Stimulated activated CD8-positive, alpha-beta memory T cell treated with anti-CD3 and anti-CD28 coated beads, Interleukin-4, amount 100 ng/mL, for 1 hour (primary cell): ENCODE measurements at places on chromosomes 12 and 14.

DNA sequence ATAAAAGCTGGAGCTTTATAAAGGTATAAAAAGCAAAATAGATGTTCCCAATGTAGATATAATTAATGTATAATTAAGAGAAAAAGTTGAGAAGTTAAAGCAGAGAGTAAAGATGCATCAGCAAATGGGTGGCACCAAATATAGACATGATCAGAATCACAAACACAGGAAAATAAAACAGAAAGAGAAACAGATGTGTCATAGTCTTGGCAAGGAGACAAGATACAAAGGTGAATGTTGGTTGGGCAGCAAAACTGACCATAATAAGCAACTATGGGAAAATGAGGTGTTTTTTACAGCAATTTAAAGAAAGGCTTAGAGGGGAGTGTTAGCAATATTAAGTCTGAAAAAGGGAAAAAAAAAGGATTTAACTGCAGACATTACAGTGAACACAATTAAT is 135.4 kb upstream of the CLEC14A start:
- DNase-seq: no peak

- no peak for DNase-seq
Measured at GRCh38 chr12:21583587-21583986, 21.1 kb downstream of the GYS2 start.

DNA sequence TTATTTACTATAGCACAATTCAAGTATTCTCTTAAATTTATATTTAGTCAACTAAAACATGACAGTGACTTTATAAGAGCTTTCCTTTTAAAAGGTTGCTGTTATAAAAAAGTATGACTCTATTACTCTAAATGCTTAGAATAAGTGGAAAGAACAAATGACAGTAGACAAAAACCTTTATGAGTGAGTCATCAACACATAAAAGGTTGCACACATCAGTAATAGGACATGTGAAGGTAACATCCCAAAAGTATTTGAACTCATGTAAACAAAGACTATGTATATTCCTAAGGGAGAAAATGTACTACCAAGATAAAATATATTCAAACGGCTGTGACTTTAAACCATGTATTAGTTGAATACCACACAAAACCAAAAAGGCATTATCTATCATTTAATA is 98.8 kb downstream of the PAWR start:
- DNase-seq: no peak

DNA sequence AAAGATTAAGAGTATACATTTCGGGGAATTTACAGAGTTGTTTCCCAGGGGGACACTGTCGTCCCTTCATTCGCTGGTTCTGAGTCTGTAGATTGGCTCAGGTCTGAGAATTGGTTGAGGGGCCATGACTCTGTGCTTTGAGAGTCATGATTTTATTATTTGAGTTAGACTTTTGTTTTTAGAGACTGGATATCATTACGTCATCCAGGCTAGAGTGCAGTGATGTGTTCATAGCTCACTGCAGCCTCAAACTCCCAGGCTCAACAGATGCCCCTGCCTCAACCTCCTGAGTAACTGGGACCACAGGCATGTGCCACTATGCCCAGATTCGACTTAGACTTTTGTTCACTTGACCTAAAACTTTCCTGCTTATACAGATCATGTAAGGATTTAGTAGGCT is 112.3 kb upstream of the C14orf180 start:
- no peak for DNase-seq

DNA sequence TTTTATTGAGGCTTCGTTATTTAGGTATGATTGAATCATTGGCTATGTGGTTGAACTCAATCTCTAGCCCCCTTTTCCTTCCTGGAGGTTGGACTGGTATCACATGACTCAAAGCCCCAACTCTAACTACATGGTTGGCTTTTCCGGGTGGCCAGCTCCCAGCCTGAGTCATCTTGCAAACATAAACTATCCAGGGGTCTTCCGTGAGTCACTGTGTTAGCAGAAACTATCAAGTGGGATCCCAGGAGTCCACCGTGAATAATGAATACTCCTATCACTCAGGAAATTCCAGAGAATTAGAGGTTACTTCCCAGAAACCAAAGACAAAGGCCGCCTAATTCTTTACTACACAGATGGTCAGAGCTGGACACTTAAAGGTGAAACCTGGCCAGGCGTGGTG is 19.7 kb upstream of the PLEKHD1 start:
- DNase-seq: no peak

- no peak for DNase-seq
Measured at GRCh38 chr12:101784376-101784775, 45.1 kb upstream of the SYCP3 start.

DNA sequence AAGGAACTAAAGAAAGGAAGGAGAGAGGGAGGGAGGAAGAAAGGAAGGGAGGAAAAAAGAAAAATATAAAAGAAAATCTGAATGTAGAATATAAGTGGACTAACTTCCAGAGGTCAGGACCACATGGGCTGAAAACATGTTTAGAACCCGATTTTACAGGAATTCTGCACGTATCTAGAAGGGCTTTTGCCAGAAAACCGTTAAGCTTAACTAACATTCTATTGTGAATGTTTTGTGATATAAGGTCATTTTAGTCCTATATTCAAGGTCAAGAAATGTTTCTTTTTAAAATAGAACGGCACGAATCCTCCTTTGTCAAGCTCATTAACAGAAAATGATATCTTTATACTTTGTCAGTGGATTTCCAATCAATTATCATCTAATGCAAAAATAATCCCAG is 13.1 kb downstream of the PTCSC3 start:
- no peak for DNase-seq

DNA sequence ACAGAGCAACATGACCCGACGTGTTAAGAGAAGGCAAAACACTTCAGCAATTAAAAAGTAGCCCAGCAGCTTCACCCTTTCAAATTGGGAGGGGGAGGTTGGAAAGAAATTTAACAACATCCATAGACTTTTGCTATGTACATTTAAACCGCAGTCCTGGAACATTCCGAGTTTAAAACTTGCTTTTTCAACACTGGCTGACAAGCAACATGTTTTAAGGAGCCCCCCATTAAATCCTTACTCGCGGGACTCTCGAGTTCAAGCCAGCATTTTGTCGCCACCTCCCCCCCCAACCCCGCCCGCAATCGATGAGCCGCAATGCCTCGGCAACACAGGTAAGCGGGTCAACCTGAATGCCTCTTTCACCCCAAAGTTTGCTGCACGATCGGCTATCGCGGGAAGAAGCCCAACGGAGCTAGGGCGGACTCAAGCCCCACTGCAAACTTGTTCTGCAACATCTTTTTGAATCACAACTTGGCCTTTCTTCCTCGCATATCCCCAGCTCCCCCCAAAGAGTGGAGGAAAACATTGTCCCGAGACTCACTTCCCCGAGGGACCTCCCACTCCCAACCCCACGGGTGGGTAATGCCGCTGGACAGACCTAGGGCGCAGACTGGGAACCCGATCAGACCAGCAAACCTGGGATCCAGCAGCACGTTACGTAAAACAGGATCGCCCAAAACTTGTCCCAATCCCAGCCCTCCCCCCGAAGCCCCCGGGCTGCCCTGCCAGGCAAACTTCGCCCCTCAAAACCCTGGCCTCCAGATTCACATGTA is 777 bp downstream of the ZFP36L1 start:
- DNase-seq: no peak

DNA sequence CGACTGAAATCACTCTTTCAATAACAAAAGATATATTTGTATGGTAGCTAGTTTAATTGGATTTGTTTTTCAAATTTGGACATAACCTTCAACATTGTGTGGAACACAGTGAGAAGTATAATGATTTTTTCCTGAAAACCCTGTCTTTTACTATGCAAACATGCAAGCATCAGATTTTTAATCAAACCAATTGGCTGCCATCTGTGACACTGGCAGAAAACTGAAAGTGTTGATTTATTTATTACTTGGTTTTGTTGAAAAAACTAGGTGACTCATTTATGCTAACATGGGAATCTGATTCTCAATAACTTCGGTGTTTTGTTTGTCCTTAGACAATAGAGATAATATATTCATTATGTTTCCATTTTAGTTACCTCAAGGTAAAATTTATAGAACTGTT is 82.0 kb downstream of the NTS start:
- no peak for DNase-seq

- no peak for DNase-seq
Measured at GRCh38 chr12:53145383-53146260, 34.9 kb upstream of the ZNF740 start.

GRCh38 chr14:65075628-65076325 is 26.5 kb downstream of the MAX start:
- no peak for DNase-seq

DNA sequence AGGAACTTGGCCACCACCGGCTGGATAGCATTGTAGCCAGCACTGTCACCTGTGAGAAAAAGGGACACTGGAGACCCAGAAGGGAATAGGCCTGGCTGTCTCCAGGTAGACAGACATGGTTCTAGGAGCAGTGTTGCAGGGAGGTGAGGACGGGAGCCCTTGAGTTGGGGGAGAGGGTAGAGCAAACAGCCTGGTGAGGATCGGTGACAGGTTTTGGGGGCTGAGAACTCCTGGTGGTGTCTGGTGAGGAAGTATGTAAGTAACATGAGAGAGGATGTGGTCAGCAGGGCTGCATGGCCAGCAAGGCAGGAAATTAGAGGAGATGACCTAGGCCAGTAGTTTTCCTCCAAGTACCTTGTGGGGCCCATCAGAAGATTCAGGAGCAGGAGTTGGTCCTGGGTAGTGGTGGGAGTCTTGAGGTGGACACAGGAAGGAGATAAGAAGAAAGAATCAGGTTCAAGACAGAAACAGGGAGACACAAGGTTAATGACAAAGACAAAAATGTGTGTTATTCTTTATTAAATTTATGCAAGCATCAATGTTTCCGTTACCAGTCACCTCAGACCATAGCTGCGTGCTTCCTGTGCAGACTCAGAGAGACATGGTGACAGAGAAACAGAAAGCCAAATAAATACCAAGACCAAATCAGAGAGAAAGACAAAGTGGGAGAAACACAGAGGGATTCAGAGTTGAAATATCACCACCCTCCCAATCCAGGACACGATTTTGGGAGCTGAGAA is at the start of gene ARHGAP9:
Gene ARHGAP9 (minus strand): TSS at position 491 of the 740 bp plus-strand sequence. CDS start 460 bp downstream, at position 31.
- no peak for DNase-seq

DNA sequence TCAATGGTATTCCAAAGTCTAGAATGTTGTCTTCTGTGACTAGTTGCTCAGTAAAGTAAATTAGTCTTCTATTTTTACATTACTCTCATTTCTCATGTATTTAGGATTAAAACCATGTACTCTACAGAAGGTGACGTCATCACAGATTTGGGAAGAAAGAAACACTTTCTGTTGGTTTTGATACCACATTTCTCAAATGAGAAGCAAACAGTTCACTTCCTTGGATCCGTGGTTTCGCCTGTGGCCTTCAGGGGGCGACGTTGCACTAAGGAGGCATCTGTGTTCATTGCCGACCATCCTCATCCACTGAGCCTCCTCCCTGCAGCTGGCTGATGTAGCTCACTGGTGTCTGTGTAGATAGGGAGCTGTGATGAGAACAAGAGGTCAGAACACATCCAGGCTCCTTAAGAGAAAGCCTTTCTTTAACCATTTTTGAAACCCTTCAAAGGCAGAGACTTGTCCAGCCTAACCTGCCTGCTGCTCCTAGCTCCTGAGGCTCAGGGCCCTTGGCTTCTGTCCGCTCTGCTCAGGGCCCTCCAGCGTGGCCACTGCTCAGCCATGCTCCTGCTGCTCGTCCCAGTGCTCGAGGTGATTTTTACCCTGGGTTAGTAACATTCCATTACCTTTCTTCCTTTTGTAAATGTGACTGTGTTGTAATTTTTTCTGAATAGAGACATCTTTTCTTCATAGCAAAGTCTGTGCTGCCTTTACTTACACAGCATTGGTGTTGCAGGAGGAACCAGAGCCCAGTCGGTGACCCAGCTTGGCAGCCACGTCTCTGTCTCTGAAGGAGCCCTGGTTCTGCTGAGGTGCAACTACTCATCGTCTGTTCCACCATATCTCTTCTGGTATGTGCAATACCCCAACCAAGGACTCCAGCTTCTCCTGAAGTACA is 220.6 kb upstream of the OR4E1 start:
- DNase-seq: no peak

DNA sequence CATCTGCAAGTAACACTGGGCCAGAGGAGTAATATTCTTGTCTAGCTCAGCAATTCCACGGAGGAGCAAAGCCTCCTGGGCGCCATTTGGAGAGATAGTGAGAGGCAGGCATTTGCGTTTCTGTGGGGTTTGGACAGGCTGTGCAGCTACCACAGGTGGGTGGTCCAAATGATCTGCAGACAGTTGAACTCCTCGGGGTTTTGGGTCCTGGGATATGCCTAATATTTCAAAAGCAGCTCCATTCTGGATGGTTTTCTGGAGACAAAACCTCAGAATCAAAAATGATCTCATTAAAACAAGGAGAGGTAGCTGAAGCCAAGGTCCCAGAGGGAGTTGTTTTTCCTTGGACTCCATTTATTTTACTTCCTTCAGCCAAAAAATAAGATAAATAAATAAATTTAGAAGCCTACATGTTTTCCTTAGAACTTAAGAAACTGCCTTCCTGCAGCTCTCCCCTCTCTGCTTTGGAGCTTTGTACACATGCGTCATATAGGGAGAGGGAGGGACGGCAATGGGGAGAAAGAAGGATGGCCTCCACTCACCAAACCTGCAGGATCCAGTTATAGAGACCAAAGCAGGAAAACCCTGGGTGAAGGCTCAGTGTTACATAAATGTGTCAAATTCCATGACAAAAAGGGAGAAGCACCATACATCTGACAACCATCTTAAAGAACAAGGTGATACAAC is 227.3 kb upstream of the DAAM1 start:
- no peak for DNase-seq

DNA sequence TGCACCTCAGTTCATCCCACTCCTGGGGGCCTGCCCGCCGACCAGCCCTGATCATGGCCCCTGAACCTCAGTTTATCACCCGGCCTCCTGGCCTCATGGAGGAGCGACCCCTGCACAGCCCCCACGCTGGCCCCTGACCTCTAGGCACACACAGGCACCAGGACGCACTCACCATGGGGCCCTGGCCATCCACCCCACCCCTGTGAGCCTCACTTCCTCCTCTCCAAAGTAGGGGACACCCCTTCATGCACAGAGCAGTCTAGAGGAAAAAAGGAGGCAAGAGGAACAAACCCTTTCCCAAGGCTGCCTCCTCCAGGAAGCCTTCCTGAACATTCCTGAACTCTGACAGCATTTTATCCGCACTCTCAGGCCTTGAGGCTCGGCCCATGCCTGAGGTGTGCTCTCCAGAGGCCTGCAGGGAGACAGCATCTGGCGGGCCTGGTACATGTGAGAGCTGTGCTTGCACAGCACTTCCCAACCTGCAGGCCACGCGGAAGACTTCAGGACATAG is 39.4 kb downstream of the CCNK start:
- DNase-seq: no peak

- no peak for DNase-seq
Measured at GRCh38 chr12:2895051-2895451, 4.4 kb downstream of the TULP3 start.

DNA sequence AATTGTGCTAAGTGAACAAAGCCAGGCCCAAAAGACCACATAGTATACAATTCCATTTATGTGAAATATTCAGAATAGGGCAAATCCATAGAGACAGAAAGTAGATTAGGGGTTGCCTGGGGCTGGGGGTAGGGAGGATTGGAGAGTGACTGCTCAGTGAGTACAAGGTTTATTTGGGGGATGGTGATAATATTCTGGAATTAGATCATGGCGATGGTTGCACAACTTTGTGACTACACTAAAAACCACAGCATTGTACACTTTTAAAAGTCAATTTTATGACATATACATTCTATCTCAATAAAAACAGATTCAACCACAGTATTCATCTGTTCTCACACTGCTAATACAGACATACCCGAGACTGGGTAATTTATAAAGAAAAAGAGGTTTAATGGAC is 68.7 kb upstream of the MAP1LC3B2 start:
- DNase-seq: no peak

GRCh38 chr12:47414511-47414910 is 291.3 kb downstream of the RPAP3 start:
- DNase-seq: no peak
